ENCODE measurements at places on chromosomes 11 and 22. TPM values are rescaled to one million over a fixed set of nuclear protein-coding genes. Genes with fewer than 3 reads are reported as not detected.

- DNase-seq, result no peak
These were observed 6.5 kb upstream of the MFNG start for GRCh38 chr22:37492428-37493344.

DNA sequence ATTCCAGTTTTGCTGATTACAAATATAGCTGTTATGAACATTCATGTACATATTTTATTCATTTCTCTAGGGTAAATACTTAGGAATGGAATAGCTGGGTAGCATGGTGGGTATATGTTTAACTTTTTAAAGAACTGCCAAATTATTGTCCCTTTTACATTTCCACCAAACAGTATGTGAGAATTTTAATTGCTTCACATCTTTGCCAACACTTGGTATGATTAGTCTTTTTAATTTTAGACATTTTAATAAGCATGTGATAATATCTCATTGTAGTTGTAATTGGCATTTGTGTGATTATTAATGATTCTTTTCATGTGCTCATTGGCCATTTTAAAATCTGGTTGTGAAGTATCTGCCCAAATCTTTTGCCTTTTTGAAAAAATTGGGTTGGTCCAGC, 72.6 kb upstream of the SORL1-AS1 start:
- DNase-seq, result no peak

GRCh38 chr11:783581-784015, 6.3 kb downstream of the CEND1 start:
- peak; percentile 89 for DNase-seq

DNA sequence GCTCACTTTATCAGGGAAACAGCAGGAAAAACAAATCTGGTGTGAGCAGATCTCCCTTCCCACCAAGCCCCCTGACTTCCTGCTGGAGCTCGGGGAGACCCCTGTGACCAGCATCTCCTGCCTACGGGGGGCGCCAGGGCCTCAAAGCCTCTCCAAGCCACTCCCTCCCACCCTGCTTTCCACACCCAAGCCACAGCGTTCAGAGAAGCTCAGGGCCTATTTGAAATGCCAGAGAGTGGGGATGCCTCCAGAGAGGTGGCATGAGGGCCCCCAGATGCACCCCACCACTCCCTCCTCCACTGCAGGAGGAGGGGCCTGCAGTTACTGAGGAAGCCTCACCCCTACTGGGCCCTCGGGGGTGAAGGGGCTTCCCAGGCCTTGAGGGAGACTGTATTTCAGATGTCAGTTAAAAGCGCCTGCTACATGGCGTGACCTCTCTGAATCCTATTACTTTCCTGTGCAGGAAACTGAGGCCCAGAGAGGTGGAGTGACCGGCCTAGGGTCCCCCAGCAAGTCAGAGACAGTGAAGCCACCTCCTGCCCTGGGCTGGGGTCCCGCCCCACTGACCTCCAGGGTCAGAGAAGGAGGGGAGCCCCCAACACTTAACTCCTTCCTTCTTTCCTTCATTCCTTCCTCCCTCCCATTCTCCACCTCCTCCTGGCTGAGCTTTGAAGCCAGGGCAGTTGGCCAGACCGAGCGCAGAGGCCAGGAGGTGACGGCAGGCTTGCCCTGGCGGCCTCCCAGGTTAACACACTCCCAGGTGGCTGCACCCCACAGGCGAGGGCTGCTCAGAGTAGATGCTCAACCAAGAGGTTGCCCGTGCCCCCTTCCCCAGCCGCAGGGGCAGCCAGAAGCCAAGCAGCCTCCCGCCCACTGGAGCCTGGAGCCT, 6.0 kb upstream of the CDKN1C start:
- DNase-seq, result peak; percentile 68

DNA sequence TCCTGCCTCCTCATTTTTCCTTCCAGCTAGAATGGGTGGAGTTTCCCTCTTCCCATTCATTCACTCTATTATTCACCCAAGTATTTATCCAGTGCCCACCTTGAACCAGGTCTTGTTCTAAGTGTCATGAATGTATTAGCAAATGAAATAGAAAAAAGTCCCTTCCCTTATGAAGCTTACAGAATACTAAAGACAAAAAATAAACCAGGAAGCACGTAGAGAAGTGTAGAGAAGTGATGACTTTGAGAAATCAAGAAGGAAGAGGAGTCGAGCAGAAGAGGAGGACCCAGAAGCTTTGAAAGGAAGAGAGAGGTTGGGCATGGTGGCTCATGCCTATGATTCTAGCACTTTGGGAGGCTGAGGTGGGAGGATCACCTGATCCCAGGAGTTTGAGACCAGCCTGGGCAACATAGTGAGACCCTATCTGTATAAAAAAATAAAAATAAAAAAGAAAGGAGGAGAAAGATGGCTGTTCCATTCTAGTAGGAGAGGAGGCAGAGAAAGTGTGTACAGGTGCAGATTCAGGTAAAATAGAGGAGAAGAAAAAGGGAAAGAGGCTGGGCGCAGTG, 17.1 kb upstream of the SYVN1 start:
- no peak for DNase-seq

DNA sequence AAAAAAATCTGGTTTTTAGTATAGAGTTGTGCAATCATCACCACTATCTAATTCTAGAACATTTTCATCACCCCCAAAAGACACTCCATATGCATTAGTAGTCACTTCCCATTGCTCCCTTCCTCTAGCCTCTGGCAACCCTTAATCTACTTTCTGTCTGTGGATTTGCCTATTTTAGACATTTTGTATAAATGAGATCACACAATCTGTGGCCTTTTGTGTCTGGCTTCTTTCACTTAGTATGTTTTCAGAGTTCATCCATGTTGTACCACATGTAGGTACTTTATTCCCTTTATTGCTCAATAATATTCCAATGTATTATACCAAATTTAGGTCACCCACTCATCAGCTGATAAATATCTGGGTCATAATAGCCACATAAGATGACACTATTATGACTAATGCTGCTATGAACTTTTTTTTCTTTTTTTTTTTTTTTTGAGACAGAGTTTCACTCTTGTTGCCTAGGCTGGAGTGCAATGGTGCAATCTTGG, 67.5 kb upstream of the SCUBE2 start:
- no peak for DNase-seq

Gene GNAZ
- 7.6 TPM for total RNA-seq

Gene MS4A6A
- 97.4 TPM for total RNA-seq

Gene SEPTIN3
- not detected for total RNA-seq

Measured in stomach (tissue), 19 donors.